ENCODE measurements at places on chromosomes 13 and 19.

DNA sequence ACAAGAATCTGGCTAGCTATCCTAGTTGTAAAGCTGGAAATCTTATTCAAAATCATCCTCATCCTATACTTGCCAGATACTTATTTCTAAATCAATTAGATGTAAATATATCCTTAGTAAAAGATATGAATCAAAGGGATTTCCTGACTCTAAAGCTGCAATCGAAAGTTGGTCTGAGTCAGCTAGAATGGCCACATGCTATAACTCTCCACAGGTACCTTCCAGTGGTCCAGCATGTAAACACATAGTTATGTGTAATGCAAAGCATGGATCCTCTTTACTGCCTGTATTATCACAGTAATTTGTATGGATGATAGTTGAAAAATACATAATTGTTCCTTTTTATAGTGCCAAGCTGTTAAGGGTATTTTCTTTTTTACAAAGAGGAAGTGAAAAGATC, 27.4 kb downstream of the SLITRK6 start:
- DNase-seq: peak; percentile 6

DNA sequence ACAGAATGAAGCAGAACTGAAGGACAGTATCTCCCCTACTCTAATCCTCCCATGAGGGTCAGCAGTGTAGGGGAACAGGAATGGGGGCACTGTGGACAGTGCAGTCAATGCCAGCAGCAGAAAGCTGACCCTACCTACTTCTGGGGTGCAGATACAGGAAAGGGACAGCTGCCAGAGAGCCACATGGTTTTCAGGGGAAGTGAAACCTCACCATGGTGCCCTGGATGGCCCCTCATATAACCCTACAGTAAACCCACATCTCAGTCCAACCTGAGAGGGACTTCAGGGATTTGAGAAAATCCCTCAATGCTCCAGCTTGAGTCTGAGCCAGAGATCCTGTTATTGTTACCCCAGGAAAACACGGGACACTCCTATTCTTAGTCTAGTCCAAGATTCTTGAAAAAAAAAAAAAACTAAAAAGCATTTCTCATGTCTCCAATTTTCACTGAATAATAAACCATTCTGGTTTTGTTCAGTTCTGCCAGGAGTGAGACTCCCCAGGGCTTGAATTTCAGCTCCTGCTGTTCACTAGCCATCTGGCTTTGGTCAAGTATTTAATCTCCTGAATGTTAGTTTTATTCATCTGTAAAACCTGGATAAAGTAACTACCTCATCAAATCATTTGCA, 511.6 kb upstream of the ARGLU1 start:
- no peak for DNase-seq

- DNase-seq: no peak
Observed at GRCh38 chr13:41895478-41895877, 65.4 kb downstream of the VWA8 start.

GRCh38 chr19:27759896-27760295, 1453.1 kb downstream of the UQCRFS1 start:
- DNase-seq: no peak

- no peak for DNase-seq
Observed at GRCh38 chr13:29693275-29693945, 97.9 kb upstream of the SLC7A1 start.

DNA sequence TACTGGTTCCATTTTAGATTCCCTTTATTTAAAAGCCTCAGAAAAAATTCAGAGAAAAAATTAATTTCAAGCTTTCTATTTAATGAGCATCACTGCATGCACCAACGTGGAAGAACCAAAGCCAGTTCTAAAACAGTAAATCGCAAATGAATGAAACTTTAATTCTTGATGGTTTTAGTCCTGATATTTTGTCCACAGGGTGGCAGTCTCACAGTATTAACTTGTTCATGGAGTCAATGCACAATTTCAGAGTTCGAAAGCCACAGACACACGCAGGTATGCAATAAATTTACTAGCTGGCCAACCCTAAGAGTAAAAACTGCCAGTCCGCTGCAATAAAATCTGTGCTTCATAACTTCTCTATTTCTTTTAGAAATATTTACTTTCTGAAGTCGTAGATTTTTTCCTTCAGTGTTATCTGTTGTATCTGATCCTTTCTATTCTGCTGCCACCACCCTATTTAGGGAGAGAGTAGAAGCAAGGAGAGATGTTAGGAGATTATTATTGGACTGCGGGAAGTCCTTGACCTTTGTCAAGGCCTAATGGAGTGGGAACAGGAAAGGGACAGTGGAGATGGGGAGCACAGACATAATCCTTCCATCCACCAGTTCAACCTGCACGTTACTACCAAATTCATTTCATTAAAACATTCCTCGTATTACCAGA, 7.0 kb upstream of the WBP4 start:
- DNase-seq: peak; percentile 71

DNA sequence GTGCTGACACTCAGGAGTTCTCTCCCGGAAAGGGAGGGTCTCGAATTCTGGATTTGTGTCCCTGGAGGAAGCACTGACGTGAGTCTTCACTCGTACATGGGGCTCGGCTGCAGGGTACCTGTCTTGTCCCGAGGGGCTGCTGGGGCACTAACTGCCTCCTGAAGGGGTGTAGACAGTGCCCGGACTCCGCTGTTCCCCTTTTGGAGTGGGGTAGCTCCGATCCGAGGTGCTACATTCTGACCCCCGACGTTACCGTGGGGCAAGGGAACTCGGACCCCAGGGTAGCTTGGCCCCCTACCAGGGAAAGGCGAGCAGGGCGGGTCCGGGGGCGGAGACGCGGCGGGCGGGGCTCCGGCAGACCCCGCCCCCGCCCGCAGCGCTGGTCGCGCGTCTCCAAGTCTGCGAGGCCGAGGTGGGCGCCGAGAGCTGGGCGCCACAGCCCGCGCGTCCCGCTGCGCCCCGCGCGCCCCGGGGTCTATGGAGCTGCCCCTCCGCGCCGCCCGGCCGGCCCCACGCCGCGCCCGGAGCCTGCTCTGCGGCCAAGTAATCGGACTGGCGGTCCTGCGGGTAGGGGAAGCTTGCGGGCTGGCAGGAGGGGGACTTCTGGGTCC, at the start of gene NPAS1:
NPAS1 (plus strand) TSS at position 407 of the 611 bp plus-strand sequence. CDS start 1,211 bp downstream, outside the sequence.
- no peak for DNase-seq

DNA sequence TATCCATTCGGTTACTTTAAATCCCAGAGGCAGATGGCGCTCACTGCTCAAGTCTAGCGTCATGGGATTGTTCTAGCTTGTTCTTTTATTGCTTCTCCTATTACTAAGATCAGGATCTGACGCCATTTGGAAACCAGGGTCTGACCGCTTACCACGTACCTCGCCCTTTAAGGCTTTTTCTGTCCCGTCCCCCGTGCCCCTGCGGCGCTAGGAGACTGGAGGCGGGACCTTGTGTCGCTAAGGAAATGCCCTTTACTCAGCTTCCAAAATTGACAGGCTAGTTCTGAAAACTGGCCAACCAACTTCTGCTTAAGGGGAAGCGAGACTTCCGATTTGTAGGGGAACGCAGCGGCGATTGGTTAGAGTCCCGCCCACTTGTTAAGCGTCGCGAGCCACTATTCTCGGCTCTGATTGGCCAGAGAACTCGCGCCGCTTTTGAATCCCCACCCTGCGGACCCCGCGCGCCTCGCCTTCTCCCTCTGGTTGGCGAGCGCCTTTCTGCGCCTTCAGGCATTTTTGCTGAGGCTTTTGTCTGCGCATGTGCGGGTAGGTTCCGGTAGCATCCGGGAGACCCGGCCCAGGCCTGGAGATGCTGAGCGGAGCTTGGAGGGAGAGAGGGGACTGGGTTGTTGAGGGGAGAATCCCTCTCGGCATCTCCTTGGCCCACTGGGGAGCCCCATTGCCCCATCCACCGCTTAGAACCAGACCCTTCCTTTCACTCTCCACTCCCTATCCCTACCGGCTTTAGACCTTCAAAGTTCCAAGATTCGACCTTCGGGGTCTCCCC, 3.9 kb upstream of the C19orf84 start:
- DNase-seq: peak; percentile 99

DNA sequence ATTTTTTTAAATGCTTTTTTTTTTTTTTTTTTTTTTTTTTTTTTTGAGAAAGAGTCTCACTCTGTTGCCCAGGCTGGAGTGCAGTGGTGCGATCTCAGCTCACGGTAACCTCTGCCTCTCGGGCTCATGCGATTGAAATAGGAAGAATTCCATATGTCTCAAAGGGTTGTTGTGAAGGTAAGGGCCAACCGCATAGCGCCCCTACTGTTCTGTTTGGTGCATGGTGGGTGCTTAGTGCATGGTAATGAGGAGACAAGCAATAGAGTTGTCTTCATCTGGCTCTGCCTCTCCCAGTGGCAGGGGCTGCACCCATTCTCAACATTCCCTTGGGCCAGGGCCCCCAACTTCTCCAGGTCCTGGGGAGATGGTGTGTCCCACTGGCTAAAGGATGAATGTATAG, 68.7 kb downstream of the RASL11A start:
- peak; percentile 22 for DNase-seq

Measured in fibroblast of upper back skin (primary cell).